ENCODE measurements at places on chromosomes 1 and 21.

GRCh38 chr1:9406111-9406510 lies 113.4 kb downstream of the SPSB1 start:
- DNase-seq, result no peak

DNA sequence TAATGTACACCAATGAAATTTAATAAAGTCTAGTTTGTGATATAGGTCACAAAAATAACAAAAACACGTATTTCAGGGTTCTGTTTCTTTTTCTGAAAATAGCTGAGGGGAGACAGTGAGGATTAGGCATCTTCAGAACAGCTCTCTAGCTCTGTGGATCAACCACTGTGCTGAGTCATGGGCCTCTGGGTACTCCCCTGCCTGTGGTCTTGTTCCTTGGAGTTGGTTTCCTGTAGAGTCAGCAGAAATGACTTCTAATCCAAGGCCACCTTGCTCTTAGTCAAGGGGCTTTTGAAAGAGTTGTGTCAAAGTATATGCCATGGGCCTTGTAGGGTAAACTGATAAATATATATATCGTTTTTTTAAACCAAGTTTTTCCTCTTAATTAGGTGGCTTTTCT lies 141.8 kb upstream of the ZRANB2 start:
- no peak for DNase-seq

GRCh38 chr1:186304982-186305949 lies 69.8 kb downstream of the TPR start:
- DNase-seq, result no peak

DNA sequence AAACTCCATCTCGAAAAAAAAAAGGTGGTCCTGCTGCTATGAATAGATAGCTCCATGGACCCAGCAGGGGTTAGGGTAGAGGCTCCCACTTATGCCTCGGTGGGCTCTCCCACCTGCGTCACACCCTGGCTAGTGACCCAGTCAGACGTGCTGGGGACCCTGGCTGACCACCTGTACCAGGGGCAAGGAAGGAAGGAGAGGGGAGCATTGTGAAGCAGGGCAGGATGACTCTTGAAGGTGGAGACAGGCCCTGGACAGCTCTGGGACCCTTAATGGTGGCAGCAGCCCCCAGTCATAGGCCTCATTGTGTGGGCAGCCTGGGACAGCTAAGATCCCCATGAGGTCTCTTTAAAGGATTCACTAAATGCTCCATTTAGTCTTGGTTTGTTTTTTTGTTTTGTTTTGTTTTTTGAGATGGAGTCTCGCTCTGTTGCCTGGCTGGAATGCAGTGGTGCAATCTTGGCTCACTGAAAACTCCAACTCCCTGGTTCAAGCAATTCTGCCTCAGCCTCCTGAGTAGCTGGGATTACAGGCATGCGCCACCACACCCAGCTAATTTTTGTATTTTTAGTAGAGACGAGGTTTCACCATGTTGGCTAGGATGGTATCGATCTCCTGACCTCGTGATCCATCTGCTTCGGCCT lies 10.4 kb upstream of the SNAPIN start:
- DNase-seq, result no peak

GRCh38 chr1:58162952-58163550 lies 383.5 kb downstream of the OMA1 start:
- DNase-seq, result no peak

- DNase-seq, result no peak
Observed at GRCh38 chr21:34930971-34931370, 118.1 kb downstream of the RUNX1 start.

- no peak for DNase-seq
Observed at GRCh38 chr21:37994211-37994610, 78.0 kb upstream of the KCNJ6 start.

DNA sequence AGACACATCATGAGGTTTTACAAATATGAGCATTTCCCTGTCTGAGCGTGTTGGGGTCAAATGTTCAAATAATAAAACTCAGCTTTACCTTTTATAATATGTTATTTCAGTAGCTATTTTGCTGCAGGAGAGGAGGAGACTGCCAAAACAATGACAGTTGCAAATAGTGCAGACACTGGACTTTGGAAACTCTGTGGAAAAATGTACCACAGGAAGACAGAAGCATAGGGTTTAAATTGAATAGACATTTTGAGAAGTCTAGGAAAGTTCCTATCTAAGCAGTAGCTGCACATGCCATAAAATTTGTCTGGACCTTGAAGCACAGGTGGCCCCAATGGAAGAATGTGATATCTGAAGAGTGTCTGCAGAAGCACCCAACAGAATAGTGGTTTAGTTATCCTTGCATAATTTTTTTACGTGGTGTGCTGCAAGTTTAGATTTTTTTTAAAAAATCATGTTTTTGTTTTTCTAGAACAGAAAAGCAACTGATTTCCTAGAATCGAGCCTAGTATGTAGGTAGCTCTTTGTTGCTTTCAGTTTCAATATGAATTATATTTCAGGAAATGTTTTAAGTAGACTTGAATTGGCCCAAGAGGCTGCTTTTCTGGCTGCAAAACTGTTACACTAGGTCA lies 14.0 kb upstream of the GBP5 start:
- no peak for DNase-seq

DNA sequence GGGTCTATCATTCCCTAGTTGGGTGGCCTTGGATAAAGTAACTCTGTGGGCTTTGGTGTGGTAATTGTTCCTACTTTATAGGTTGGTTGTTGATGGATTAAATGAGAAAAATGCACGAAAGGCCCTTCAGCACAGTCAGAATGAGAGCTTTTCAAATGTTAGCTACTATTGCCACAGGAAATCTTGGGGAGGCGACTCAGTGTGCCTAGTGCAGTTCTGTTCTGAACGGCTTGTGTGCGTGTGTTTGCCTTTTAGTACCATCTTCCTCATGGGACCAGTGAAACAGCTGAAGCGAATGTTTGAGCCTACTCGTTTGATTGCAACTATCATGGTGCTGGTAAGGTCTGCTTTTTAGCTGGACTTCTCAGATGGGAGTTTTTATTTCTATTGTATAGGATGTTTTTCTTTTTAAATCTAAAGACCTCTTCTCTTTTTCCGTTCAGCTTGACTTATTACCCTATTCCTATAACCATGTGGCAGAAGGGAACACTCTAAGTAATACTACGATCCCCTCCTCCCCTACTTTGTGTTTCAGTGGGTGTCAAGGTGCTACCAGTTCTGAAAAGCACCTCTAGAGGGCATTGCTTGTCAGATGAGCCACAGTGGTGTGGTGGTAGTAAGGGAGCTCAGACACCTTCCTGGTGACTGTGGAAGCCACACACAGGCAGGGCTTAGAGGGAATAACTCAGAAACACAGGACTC lies 9.2 kb downstream of the SFT2D2 start:
- DNase-seq, result peak; percentile 73

- DNase-seq, result peak; percentile 71
Observed at GRCh38 chr1:22641906-22642636, 1.4 kb upstream of the C1QC start.

- DNase-seq, result peak; percentile 70
Observed at GRCh38 chr1:32255072-32256071, 4.3 kb downstream of the LCK start.

- no peak for DNase-seq
Observed at GRCh38 chr1:57637155-57637554, 213.3 kb upstream of the DAB1 start.

GRCh38 chr1:247370786-247371732 lies 39.4 kb upstream of the ZNF496 start:
- no peak for DNase-seq

DNA sequence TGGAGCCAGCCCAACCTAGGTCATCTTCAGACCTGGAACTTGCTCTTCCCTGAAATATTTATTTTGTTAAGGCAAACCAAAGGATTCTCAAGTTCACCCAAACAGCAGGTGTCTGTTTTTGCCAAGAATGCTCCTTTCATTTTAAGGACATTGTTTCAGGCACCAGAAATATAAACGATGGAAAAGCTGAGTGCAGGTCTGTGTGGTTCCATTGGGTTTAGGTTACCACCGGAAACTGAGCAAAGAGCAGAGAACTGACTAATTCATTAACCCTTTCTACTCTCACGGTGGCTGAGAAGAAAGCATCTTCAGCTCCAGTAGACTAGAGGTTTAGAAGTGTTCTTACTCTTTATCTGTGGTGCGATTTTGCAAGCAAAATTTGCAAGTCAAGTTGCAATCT lies 38.0 kb upstream of the ZC3H11B start:
- DNase-seq, result no peak
